Activated naive CD8-positive, alpha-beta T cell treated with anti-CD3 and anti-CD28 coated beads, Interleukin-2, amount 10 ng/mL, durations not matched to agents 7 days and 5 days (primary cell): ENCODE measurements at places on chromosomes 2 and 18. TPM values are rescaled to one million over a fixed set of nuclear protein-coding genes. Genes with fewer than 3 reads are reported as not detected.
A peak's percentile ranks its signal among the peaks of the same experiment; 100 is the strongest.

DNA sequence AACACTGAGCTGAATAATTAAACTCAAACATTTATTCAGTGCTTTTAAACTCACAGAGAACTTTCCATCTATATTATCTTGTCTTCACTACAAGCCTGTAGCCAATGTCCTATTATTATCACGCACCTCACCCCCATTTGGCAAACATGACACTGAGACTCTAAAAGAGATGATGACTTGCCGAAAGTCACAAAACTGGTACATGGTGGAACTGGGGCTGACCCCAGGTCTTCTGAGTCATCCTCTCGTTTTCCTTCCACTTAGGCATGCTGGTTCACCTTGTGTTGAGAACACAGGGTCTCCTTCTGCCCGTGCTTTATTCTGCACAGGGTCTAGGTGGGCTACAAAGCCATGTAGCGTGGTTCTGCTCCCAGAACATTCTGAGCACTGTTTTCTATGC lies 230.0 kb upstream of the MGAT5 start:
- no peak for DNase-seq
- H3K27me3 ChIP-seq, result peaks cover 40% of the 10 kb centered on the region
- H3K27ac ChIP-seq, result no peak overlapping the region
- no peaks in the 10 kb centered on the region for H3K36me3 ChIP-seq
- H3K4me1 ChIP-seq, result peaks cover 11% of the 10 kb centered on the region

GRCh38 chr18:65768120-65768778 lies 17.4 kb downstream of the CDH7 start:
- no peaks in the 10 kb centered on the region for H3K36me3 ChIP-seq
- no peaks in the 10 kb centered on the region for H3K27me3 ChIP-seq
- H3K4me1 ChIP-seq, result no peaks in the 10 kb centered on the region
- no peak overlapping the region for H3K4me3 ChIP-seq
- DNase-seq, result no peak
- H3K27ac ChIP-seq, result no peak overlapping the region

Gene LYPD1
- not detected for total RNA-seq

GRCh38 chr2:114754907-114755563 lies 312.6 kb downstream of the DPP10 start:
- no peaks in the 10 kb centered on the region for H3K36me3 ChIP-seq
- DNase-seq, result no peak
- H3K4me1 ChIP-seq, result no peaks in the 10 kb centered on the region
- H3K27ac ChIP-seq, result no peak overlapping the region

DNA sequence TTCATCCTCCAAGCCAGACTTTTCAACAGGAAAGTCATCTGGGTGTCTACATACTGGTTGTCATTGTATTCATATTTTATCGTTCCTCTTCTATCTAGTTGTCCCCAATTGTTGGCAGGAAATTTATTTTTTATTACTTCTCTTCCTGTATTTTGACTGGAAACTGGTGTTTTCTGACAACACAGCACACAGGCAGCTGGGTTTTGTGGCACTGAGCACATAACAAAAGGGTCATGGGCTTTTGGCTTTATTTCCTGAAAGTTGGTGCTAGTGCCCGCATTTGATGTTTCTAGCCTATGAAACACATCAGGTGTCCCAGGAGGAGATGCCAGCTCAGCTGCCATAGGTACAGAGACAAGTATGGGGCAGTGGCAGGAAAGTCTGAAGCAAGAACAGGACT lies 126.4 kb downstream of the TMEM17 start:
- no peak overlapping the region for H3K4me3 ChIP-seq
- DNase-seq, result no peak
- H3K27me3 ChIP-seq, result no peaks in the 10 kb centered on the region
- H3K4me1 ChIP-seq, result peaks cover 13% of the 10 kb centered on the region
- H3K36me3 ChIP-seq, result peaks cover 8% of the 10 kb centered on the region
- H3K27ac ChIP-seq, result no peak overlapping the region

- H3K4me1 ChIP-seq, result peaks cover 70% of the 10 kb centered on the region
- H3K27me3 ChIP-seq, result no peaks in the 10 kb centered on the region
- H3K27ac ChIP-seq, result peak overlapping the region; percentile 7
- peaks cover 10% of the 10 kb centered on the region for H3K36me3 ChIP-seq
These were observed 73.1 kb downstream of the SPATS2L start for GRCh38 chr2:200379481-200380090.

GRCh38 chr2:158948964-158949699 lies 19.3 kb upstream of the TANC1 start:
- DNase-seq, result no peak
- H3K27ac ChIP-seq, result no peak overlapping the region
- no peaks in the 10 kb centered on the region for H3K36me3 ChIP-seq
- no peak overlapping the region for H3K4me3 ChIP-seq
- peaks cover 7% of the 10 kb centered on the region for H3K4me1 ChIP-seq

DNA sequence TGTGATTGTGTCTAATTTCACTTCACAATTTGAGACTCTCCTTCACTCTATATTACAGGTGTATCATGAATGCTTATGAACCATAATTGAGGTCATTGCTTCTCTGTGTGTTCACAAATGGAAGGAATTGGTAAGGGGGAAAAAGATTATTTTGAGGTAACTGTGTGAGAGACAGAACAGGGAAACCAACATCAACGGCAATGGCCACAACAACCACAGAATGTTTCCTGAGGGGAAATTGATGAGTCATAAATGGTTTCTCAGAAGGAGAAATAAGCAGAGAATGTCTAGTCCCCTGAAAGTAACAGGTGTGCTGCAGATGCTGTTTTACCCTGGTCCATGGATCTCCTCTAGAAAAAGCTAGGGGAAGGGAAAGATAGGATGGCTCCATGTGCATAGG lies 361.2 kb upstream of the GALNT5 start:
- no peak for DNase-seq
- H3K4me3 ChIP-seq, result peak overlapping the region; percentile 40
- H3K27me3 ChIP-seq, result peaks cover 34% of the 10 kb centered on the region
- H3K4me1 ChIP-seq, result peaks cover 17% of the 10 kb centered on the region
- no peak overlapping the region for H3K27ac ChIP-seq

- no peaks in the 10 kb centered on the region for H3K27me3 ChIP-seq
- peaks cover 13% of the 10 kb centered on the region for H3K4me1 ChIP-seq
- peak overlapping the region; percentile 8 for H3K27ac ChIP-seq
- no peak for DNase-seq
- peaks cover 25% of the 10 kb centered on the region for H3K36me3 ChIP-seq
- no peak overlapping the region for H3K4me3 ChIP-seq
These were observed 10.9 kb downstream of the MTERF4 start for GRCh38 chr2:241091201-241091600.

GRCh38 chr2:128473175-128474035 lies 154.7 kb upstream of the HS6ST1 start:
- H3K4me1 ChIP-seq, result peaks cover 15% of the 10 kb centered on the region
- peak overlapping the region; percentile 71 for H3K27ac ChIP-seq
- peak overlapping the region; percentile 76 for H3K4me3 ChIP-seq
- H3K27me3 ChIP-seq, result peaks cover 4% of the 10 kb centered on the region
- H3K36me3 ChIP-seq, result peaks cover 5% of the 10 kb centered on the region
- peak; percentile 47 for DNase-seq

DNA sequence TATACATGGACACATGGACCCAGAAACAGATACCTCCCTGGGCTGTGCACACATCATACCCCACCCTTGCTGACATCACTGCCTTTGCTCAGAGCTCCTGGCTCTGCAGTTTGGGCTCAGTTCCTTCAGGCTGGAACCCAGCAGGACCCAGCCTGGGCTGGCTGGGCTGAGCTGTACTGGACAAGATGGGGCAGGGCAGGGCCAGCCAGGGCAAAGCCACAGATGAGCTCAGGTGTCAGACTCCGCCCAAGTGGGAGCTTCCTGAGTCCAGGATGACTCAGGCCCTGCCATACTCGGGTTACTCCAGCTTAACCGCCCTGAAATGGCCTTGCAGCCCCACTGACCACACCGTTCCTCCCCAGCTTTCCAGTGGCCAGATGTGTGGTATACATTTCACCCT lies 284.9 kb downstream of the OSR1 start:
- H3K27ac ChIP-seq, result no peak overlapping the region
- DNase-seq, result no peak
- no peaks in the 10 kb centered on the region for H3K4me1 ChIP-seq
- no peak overlapping the region for H3K4me3 ChIP-seq
- H3K36me3 ChIP-seq, result no peaks in the 10 kb centered on the region

DNA sequence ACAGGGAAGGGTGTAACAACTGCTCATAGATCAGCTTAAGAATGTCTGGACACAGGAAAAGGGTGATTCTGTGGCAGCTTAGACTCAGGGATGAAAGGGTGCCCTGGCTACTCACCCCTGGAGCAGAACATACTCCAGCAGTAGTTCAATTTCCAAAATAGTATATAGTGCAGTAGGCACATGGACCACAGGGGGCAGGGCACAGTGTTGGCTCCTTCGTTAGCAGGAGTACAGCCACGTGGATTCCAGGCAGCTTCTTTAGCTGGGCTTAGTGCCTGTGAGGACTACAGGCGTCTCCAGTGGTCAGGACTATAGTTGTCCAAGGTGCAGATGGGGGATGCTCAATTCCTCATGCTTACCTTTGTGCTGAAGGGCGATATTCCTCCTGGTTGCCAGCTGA lies 277.5 kb upstream of the DDX18 start:
- no peak overlapping the region for H3K27ac ChIP-seq
- H3K4me3 ChIP-seq, result no peak overlapping the region
- H3K4me1 ChIP-seq, result no peaks in the 10 kb centered on the region
- H3K36me3 ChIP-seq, result no peaks in the 10 kb centered on the region
- DNase-seq, result no peak
- H3K27me3 ChIP-seq, result peaks cover 2% of the 10 kb centered on the region

Gene ZBTB14
- 34.2 TPM for total RNA-seq

Gene DBI
- 147 TPM for total RNA-seq

DNA sequence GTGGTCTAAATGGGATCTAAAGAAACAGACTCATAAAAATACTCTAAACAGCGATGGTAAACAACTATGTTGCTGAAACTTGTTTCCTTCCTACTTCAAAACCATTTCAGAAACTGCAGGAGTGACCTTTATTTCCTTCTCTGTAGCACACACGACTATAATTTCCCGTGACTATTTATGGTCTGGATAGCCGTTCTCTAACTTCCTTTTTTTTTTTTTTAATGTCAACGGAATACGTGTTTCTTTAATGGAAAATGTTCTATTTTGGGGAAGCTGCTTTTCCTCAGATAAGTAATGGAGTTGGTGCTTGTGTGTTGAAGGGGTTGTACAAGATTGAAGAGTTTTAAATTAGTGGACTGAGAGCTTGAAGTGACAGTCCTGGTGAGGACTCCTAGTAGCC lies 224.1 kb downstream of the PHLPP1 start:
- H3K4me3 ChIP-seq, result no peak overlapping the region
- no peak for DNase-seq
- H3K27me3 ChIP-seq, result no peaks in the 10 kb centered on the region
- peaks cover 4% of the 10 kb centered on the region for H3K36me3 ChIP-seq

GRCh38 chr2:73999881-74000597 lies 15.3 kb downstream of the TET3 start:
- H3K4me1 ChIP-seq, result peaks cover 45% of the 10 kb centered on the region
- no peak overlapping the region for H3K27ac ChIP-seq

- DNase-seq, result no peak
- H3K4me3 ChIP-seq, result no peak overlapping the region
- H3K27ac ChIP-seq, result no peak overlapping the region
- H3K4me1 ChIP-seq, result no peaks in the 10 kb centered on the region
- no peaks in the 10 kb centered on the region for H3K27me3 ChIP-seq
These were observed 660.2 kb upstream of the CDH2 start for GRCh38 chr18:28837100-28837499.

Gene HOXD13
- not detected for total RNA-seq

DNA sequence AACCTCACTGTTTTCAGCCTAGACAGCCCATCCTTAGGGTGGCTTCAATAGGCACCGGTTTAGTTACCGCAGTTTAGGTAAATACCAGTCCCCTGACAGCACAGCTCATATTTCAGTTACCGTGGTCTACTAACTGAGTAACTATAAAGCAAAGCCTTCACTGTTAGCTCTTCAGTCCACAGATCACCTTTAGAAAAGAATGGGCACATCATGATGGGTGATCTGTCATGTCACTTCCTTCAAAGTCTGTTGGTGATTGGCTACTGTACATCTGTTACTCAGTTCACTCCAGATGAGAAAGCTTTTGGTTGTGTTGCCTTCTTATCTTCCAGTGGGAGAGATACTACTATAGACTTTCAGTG lies 21.0 kb downstream of the SLC20A1 start:
- peaks cover 33% of the 10 kb centered on the region for H3K36me3 ChIP-seq
- no peaks in the 10 kb centered on the region for H3K27me3 ChIP-seq
- peak overlapping the region; percentile 8 for H3K27ac ChIP-seq
- DNase-seq, result no peak
- H3K4me3 ChIP-seq, result no peak overlapping the region
- H3K4me1 ChIP-seq, result peaks cover 19% of the 10 kb centered on the region

DNA sequence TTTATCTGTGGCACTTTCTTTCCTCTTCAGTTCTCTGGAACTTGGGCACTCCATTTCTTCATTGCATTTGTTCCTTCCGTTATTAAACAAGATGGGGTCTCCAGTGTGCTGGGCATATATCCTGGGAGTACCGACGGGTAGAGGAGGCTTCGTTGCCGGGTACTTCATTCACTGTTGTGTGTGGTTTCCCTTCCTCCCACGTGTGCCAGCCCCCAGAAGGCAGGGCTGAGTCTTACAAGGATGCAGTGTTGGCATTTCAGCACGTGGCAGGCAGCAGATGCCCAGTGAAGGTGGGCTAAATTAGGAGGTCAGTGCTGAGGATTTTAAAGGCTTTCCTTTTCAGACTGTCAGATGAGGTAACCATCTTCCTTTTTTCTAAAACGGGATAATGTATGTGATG lies 58.6 kb downstream of the MGAT5 start:
- H3K4me3 ChIP-seq, result peak overlapping the region; percentile 27
- H3K36me3 ChIP-seq, result peaks cover 17% of the 10 kb centered on the region
- H3K27ac ChIP-seq, result peak overlapping the region; percentile 58

DNA sequence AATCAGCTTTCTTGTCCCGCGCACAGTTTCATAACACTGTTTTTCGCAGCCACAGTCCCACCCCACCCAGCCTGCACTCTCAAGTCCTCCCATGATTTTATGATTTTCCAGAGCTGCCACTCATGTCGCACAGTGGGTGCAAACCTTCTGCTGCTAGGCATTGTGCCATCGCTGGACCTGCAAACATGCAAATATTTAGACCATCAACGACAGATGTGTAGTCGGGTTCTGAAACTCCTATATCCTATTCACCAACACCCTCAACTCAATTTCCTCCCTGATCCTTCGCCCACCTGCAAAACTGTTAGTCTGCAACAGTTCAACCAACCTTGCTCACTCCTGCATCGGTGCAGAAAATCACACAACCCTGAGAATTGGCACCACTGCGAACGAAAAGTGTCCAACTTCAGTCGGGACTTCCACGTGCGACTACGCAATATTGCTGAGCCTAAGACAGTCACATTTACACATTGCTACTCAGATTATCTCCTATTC lies 871 bp upstream of the ALS2 start:
- no peaks in the 10 kb centered on the region for H3K36me3 ChIP-seq
- peak overlapping the region; percentile 98 for H3K4me3 ChIP-seq
- peak overlapping the region; percentile 98 for H3K27ac ChIP-seq
- no peak for DNase-seq
